Stomach (tissue), 19 donors: ENCODE measurements at places on chromosomes 12 and 14.

DNA sequence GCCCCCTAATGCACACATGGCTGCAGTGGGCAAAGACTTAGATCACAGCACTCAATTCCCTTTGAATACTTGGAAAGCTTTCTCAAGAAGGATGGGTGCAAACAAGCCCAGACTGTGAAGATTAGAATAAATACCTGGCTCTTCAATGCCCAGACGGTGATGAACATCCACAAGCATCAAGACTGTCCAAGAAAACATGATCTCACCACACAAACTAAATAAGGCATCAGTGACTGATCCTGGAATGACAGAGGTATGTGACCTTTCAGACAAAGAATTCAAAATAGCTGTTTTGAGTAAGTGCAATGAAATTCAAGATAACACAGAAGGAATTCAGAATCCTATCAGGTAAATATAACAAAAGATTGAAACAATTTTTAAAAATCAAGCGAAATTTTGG is 43.8 kb upstream of the ZDHHC17 start:
- no peak for DNase-seq

DNA sequence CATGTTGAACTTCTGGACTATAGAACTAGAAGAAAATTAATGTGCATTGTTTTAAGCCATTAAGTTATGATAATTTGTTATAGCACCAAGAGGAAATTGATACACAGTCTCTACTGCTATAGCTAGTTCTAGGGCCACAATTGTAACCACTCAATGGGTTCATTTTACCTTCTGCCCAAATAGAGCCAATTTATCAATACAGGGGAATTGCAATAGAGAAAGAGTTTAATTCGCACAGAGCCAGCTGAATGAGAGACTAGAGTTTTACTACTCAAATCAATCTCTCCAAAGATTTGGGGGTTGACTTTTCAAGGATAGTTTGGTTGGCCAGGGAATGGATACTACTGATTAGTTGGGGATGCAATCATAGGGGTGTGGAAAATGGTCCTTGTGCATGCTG is 31.9 kb upstream of the BICDL1 start:
- no peak for DNase-seq

GRCh38 chr12:52628841-52629240 is 10.5 kb upstream of the KRT73 start:
- DNase-seq: no peak

DNA sequence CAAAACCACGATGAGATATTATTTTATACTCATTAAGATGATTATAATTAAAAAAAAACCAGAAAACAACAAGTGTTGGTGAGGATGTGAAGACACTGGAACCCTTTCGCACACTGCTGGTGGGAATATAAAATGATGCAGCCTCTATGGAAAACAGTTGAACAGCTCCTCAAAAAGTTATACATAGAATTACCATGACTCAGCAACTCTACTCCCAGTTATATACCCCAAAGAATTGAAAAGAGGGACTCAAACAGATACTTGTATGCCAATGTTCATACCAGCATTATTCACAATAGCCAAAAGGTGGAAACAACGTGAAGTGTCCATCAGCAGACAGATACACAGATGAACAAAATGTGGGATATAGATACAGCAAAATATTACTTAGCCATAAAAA is 53.1 kb downstream of the TAOK3 start:
- no peak for DNase-seq
